MG63 (cell line): ENCODE measurements at places on chromosomes 12 and 14. TPM values are rescaled to one million over a fixed set of nuclear protein-coding genes. Genes with fewer than 3 reads are reported as not detected.

Gene ART4
- not detected in 2 replicates for total RNA-seq

Gene MANSC1
- total RNA-seq: 0.92 TPM in 1 of 2 replicates, not detected in the other

Gene LRP1-AS
- not detected in 2 replicates for total RNA-seq

Gene LRRIQ1
- total RNA-seq: 0.36 TPM in 1 of 2 replicates, not detected in the other

Gene RABGGTA
- 1.7 and 2.6 TPM in 2 replicates for total RNA-seq

Gene VWF
- 0.03 and 0.12 TPM in 2 replicates for total RNA-seq
